ENCODE measurements at places on chromosomes 7 and 10.

DNA sequence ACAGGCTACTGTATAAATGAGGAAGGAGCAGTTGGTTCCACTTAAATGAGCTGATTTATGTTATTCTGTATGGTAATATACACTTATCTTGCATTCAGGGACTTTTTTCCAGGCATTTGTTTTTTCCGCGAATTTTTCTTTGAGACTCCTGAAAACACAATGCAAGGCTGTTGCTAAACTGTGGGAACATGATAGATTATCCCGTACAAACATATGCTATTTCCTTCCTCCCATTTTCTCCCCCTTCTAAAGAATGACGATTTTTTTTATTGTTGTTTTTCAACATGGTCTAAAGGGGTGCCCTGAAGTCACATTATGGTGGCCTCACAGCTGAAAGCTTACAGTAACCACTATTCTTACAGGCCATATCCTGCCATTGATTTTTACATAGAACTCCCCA is 523.9 kb upstream of the NRP1 start:
- no peak for DNase-seq

DNA sequence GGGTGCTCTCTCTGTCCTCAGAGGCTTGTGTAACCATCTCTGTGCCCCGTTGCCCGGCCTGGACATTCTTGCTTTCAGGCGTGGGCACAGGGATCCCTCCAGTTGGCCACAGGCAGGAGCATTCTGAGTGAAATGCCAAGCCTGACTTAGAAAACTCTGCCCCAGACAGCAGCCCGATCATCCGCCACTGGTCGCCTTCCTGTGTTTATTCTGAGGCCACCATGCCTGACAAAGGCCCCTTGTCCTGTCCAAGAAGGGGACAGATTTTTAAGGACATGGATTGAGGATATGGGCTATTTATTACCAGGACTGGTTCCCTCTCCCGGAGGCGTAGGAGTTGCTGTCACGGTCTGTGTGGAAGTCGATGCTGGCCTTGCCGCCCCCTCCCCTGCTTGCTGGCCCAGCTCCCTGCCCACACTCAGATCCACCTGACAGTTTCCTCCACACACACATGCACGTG is 54.3 kb downstream of the SPOCK2 start:
- no peak for DNase-seq

DNA sequence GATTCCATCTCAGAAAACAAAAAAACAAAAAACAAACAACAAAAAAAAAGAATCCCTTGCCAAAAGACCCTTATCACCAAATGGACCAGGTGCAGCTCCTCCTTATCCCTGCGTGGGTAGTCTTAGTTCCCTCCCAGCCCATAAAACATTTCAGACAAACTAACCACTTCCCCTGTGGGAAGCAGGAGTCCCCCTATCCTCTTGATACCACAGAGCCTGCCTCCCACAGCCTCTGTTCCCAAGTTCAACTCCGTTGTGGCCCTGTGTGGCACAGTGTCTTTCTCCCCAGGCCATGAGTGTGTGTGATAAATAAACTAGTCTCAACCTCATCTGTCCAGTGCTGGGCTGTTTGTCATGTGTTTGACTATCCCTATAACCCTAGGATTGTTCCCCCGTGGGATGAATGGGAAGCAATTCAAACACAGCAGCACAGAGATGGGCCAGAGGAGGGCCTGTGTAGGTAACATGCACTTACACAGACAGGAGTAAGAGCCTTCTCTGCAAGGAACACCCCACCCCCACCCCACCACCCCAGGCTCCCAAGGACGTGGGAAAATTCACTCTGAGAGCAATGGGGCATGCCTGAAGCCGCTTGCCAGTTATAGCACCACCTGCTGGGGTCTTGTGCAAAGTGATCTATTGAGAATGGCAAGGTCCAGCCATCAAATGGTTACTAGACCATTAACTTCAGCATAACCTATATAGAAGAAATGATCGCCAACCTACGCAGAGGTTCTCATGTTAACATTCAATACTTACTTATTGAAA is 147.1 kb upstream of the GHITM start:
- no peak for DNase-seq

- no peak for DNase-seq
Observed at GRCh38 chr10:98374217-98374985, 40.6 kb downstream of the PYROXD2 start.

DNA sequence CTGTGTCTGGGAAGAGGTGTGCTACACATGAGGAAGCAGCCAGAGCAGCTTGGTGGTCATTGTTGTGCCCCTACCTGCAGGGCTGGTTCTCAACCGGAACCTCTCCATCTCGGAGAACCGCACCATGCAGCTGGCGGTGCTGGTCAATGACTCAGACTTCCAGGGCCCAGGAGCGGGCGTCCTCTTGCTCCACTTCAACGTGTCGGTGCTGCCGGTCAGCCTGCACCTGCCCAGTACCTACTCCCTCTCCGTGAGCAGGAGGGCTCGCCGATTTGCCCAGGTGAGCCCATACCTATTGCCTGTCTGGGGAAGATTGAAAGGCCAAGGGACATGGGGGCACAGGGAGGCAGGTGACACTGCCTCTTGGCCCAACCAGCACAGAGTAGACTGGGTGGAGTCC is 29.3 kb upstream of the CSGALNACT2 start:
- no peak for DNase-seq

GRCh38 chr7:19482628-19483027 is 226.2 kb downstream of the POLR1F start:
- DNase-seq = no peak

DNA sequence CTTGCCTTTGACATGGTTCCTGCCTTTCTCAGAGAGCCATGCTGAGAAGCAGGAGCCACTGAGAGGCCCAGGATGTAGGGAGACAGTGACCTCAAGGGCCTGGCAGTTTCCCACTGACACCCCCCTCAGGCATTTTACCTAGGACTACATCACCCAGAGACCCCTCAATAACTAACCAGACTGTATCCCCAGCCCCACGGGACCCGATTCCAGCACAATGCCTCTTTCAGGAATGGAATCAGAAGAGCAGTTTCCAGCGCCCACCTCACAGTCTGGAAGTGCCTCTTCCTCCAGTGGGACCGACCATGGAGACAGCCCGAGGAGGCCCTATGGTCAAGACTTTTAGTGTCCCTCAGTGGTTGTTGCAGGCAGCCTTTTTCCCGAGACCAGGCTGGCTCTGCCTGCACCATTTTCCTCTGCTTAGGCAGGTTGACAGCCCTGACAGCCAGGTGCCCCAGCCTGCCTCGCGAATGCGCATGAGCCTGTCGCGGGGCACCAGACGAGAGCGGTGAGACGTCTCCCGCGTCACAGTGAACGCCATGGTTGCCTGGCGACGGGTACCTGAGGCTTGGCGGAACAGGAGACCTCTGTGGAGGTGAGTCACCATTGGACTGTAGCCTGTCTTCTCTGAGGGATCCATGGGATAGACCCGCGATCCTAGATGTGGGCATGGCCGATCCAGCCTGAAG is 28.4 kb upstream of the ZNF273 start:
- no peak for DNase-seq

- DNase-seq = no peak
Observed at GRCh38 chr10:91287276-91287675, 66.8 kb downstream of the PCGF5 start.

DNA sequence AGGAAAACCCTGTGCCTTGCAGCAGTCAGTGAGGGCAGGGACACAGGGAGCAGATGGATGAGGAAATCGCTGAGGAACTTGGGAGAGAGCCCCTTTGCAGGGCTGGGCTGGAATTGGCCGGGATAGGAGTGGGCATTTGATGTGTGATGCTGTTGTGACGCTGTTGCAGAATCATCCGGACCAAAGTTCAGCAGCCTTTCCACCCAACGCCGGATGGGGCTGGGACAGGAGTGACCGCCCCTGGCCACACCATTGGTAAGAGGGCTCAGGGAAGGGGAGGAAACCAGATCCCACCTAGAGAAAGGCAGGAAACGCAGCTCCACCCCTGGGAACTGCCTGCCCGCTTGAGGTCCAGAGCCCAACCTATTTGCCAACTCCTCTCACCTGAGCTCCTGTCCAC is 33.9 kb downstream of the PAX2 start:
- no peak for DNase-seq

DNA sequence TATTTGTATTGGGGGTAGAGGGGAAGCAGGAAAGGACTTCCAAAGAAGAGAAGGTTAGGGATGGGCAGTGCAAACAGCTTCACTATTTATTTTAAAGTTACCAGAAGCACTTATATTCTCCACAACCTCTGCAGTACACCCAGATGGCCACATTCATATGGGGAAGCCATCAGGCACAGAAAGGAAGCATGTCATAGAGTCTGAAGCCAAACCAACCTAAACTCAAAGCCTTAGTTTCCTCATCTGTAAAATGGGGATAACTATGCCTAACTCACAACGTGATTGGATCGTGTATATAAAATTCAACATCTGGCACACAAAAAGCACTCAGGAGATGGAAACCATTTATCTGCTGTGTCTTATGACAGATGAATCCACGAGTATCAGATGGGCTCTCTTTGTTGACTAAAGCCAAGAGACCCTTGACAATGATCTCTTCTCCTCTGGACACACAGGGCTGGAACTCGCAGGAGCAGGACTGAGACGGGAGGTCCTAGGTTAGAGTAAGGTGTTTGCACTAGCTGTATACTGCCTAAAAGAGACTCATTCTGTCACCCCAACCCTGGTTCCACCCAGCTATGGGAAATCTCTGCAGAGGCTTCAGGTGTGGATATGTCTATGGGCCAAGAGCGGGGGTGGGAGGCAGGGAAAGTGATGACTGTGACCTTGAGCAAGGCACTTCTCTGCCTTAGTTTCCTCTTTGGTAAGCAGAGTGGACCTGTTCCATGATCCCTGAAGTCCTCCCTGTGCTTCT is 1.8 kb downstream of the KIAA1549 start:
- DNase-seq = no peak

DNA sequence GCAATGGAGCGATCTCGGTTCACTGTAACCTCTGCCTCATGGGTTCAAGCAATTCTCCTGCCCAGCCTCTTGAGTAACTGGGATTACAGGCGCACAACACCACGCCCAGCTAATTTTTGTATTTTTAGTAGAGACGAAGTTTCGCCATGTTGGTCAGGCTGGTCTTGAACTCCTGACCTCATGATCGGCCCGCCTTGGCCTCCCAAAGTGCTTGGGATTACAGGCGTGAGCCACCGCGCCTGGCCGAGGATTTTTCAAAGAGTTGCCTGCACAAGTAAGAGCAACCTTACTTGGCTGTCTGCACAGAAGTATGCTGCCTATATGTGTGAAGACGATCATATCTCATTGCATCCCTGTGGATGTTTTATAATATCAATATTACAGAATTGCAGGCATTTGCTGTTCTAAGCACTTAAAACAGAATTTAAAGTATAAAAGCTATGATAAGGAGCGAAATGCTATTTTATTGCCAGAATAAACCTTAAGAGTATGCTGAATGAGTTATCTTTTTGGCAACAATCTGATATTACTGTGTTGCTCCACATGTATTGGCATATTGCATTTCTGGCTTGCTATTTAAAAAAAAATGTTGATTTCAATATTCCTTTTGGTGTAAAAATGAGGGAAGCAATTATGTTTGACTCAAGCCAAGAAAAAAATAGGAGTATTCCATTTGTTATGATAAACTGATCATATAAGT is 379.4 kb upstream of the SEMA3D start:
- DNase-seq = no peak

DNA sequence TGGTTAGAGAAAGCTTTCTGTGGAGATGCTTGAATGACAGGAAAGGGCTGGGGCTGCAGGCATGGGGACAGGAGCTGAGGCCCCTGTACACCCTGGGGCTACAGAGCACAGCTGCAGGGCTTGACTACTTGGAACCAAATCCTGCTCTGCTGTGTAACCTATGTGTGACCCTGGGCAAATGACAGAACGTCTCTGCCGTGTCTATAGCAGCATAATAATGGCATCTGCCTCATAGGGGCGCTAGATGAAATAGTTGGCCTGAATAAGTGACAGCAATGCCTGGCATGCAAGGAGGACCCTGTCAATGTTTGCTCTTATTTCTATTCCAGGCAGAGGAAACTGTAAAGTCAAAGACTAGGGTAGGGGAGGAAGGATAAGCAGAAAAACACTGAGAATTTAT is 254.0 kb downstream of the USP6NL start:
- DNase-seq = no peak

- no peak for DNase-seq
Observed at GRCh38 chr10:111030042-111030750, 46.6 kb upstream of the ADRA2A start.

- no peak for DNase-seq
Observed at GRCh38 chr7:111775206-111775605, 212.9 kb upstream of the IMMP2L start.

DNA sequence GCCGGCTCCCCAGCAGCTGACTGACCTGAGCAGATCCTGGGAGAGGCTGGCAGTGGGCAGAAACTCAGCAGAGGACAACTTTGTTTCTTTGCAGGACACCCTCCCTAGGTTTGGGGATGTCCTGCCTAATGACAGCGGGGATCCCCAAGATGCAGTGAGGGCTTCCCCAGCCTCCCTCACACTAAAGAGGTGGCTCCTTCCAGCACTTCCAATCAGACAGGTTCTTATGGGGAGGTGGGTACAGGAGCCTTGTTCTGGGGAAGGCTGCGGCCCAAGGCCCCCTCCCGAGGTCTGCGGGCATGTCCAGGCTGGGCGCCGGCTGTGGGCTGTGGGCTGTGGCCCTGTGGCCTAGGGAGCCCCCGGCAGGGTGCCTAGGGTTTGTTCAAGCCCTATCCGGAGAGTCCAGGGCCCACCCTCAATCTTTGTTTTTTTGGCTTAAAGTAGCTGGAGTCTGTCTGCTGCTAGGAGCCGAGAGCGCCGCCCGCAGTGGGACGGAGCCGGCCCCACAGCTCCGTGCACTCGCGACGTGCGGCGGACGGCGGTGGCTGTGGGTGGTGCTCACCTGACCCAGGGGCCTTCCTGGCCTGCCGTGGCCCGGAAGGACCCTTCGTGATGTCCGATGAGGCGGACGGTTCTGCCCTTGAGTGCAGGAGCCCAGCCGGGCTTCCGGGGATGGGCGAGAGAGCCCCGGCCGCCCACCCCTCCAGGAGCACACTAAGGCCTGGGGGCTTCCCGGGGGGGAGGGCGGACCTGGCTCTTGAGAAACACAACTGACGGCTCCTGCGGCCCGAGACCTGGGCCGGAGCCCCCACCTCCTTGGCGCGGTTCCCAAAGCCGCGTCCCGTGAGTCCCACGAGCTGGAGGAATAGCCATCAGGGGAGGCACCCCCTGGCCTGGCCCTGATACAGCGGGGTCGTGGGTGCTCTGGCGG is 57.2 kb downstream of the PDGFA start:
- no peak for DNase-seq

DNA sequence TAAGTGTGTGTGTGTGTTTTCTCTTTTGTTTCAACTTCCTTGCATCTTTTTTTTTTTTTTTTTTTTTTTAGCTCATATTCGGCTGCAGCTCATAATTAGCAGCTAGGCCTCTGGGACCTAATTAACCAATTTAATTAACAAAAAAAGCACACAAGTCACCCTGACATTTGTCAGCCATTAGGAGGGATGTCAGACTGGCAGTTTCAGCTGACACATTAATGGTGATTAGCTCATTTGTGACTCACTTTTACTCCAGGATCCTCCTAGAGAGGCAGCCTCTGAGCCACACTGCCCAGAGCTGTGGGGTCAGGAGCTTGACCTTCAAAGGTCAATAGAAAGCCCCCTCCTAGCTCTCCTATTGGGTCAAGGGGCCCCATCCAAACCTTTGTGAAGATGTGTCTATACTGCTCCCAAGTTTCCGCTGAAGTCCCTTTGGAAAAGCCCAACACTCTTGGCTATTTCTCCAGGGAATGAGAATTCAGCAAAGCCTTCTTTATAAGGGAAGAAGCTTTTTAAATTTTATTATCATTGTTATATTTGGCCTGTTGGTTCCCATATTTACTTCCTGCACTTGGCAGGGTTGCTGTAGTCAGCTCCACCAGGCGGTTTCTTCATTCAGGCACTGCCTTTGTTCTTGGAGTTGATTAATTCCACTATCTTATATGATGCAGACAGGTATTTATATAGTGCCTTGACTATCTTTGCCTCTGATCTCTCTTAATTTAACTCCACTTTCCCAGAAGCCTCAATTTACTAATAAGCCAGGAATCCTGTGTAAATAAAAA is 109.5 kb upstream of the HABP2 start:
- DNase-seq = no peak
